ENCODE measurements at places on chromosomes 4 and X. TPM values are rescaled to one million over a fixed set of nuclear protein-coding genes. Genes with fewer than 3 reads are reported as not detected.

GRCh38 chr4:89618151-89618550 is 218.8 kb downstream of the SNCA start:
- no peak for DNase-seq

The CYBB gene
- 16.4 TPM for total RNA-seq

DNA sequence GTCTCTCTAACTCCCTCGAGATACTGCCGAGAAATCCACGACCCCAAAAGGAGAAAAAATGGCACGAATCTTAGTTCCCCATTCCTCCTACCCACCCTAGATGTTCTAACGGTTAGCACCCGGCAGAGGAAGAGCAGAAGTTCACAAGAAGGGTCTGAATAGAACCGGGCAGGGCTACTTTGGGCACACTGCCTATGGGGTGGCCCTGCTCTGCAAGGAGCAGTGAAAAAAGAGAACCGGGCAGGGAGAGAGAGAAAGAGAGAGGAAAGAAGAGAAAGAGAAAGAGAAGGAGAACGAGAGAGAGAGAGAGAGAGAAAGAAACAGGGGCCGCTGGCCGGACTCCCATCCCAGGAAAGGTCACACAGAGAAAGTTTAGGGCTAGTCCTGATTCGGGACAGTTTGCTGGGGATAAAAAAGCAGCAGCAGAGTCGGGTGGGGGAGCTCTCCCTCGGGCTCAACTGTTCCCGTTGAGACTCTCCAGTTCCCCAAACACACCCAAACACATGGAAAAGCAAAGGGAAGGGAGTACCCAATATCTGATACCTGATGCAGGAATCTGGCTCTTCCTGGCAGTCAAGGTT is 468 bp downstream of the GLA start:
- DNase-seq, result no peak

The SPATA18 gene
- total RNA-seq, result 1.2 TPM

DNA sequence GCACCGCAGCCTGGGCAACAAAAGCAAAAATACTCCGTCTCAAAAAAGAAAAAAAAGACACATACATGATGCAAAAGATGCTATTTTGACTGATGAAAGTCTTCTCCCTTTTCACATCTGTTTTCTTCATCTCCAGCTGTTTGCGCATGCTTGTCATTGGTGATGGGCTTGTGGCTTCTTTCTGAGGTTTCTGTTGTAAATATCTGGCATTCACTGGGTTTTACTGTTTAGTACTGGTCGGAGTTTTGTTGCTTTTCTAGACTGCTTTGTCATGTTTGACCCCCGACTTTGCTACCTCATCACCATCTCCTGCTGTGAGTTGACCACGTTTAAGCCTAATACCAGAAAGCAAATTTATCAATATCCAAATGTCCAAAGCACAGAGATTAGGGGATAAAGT is 34.4 kb downstream of the PTCHD1 start:
- DNase-seq, result no peak

- no peak for DNase-seq
These were observed 154.2 kb upstream of the TBL1X start for GRCh38 chrX:9310616-9311015.

GRCh38 chr4:25028851-25029250 is 1.9 kb downstream of the LGI2 start:
- DNase-seq, result no peak

The CITED1 gene
- 3.0 TPM for total RNA-seq

The FAM184B gene
- total RNA-seq, result 3.6 TPM

GRCh38 chrX:17535229-17535628 is 160.2 kb downstream of the NHS start:
- no peak for DNase-seq

DNA sequence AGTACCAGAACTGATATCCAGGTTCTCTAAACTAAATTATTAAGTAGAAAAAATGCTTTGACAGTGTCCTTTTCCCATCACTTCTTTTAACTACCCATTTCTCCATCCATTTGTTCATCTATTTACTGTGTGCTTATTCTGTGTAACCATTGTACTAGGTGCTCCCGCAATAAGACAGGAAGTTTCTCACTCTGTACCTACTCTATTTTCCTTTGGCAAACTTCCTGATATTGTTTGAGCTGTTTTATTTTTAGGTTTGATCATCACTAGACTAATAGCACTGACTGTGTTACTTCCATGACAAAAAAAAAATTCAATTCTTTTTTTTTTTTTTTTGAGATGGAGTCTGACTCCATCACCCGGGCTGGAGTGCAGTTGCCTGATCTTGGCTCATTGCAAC is 102.5 kb upstream of the CASK start:
- no peak for DNase-seq

The XKRX gene
- 0.16 TPM for total RNA-seq

GRCh38 chr4:118772081-118772766 is 63.7 kb downstream of the SEC24D start:
- DNase-seq, result no peak

- DNase-seq, result no peak
These were observed 84.1 kb downstream of the DGKK start for GRCh38 chrX:50386520-50386919.

The GPAT3 gene
- total RNA-seq, result not detected

DNA sequence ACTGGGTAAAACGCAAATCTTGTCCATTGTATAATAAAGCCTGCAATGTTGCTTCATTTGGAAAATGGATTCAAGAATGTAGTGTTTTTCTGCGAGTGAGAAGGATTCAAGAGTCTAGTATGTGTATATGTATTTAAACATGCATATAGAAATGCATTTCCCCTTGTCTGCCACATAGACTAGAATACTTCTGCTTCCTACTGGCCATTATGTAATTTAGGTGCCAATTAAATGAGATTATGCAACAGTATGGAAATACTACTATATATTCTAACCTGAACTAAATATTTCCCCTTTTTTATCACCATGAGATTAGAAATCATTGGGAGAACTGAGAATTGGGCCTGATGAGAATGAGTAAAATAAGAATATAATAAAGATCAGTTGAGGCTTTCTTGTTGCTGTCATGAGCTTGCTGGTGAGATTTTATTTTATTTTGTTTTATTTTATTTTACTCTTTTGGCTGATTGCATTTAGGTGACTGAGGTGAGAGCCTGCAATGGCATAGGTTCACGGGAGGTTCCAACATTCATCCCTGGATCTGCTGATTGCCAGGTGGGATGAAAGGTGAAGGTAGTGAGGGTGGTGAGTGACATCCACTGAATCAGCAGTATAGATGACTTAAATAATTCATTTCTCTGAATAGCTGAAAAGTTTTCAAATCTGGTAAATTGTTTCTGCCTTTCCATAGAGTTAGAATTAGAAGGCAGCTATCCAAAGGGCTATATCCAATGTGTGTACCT is 95.6 kb upstream of the SLC4A4 start:
- no peak for DNase-seq

GRCh38 chr4:174919886-174920423 is 1.8 kb downstream of the ADAM29 start:
- DNase-seq, result no peak

- DNase-seq, result no peak
These were observed 116.0 kb downstream of the APBB2 start for GRCh38 chr4:41098093-41099048.

- DNase-seq, result no peak
These were observed 283.9 kb downstream of the UNC5C start for GRCh38 chr4:95264843-95265242.

DNA sequence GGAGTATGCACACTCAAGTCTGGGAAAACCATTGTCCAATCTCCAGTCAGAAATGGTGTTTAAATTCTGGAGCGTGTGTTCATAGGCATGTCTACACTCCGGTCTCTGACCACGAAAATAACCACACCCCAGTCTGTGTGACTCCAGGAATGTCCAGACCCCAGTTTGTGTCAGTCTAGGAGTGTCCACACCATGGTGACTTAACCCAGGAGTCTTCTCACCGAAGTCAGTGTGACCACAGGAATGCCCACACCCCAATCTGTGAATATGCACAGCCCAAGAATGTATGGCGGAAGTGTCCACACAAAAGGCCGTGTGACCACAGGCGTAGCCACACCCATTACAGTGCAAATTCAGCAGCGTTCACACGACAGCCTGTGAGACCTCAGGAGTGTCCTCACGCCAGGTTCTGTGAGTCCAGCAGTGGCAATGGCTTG is 11.4 kb downstream of the FTSJ1 start:
- no peak for DNase-seq

GRCh38 chr4:184732126-184732525 is 1.8 kb downstream of the CENPU start:
- no peak for DNase-seq

DNA sequence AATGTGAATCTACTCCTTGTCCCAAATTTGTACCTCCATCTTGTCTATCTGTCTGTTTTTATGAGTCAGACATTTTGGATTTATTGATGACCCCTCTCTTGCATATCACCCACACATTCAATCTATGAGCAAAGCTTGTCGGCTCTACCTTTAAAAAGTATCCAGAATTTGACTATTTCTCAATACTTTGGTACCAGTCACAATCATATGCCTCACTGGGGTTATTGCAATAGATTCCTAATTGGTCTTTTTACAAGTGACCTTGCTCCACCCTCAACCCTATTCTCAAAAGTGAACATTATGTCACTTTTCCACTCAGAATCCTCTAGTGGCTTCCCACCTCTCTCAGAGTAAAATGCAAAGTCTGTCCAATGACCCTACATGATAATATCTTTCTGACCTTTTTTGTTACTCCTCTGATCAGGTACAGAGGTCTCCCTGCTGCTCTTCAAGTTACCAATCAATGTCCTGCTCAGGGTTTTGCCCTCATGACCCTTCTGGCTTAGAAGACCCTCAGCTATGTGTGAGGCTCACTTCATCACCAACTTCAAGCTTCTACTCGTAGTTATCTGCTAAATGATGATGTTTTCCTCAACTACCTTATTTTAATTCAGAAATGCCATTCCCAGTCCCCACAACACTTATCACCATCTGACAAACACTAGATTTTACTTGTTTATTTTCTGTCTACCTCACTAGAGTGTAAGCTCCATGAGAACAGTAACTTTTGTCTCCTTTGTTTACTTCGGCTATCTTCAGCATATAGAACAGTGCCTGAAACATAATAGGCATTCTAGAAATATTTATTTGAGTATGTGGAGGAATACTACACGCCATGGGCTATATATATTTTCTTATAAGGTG is 22.4 kb downstream of the AFP start:
- DNase-seq, result no peak

GRCh38 chrX:17798921-17799320 is 61.6 kb downstream of the SCML1 start:
- DNase-seq, result no peak

DNA sequence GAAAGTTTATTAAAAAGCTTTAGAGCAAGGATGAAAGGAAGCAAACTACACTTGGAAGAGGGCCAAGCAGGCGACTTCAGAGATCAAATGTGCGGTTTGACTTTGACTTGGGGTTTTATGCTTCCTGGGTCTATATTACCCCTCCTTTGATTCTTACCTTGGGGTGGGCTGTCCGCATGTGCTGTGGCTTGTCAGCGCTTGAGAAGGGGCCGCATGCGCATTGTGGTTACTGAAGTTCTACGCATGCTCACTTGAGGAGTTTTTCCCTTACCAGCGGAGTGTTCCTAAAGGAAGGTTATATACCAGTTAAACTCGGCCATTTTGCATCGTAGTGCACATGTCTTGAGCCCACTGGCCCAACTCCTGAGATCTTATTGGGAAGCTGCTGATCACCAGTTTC is 9.9 kb downstream of the ZNF157 start:
- no peak for DNase-seq

The FHDC1 gene
- total RNA-seq, result 3.3 TPM

The RHOXF2 gene
- total RNA-seq, result not detected

GRCh38 chr4:183107891-183108459 is 8.9 kb downstream of the WWC2 start:
- no peak for DNase-seq

The NEUROG2 gene
- total RNA-seq, result 10.1 TPM

- DNase-seq, result no peak
These were observed 89.9 kb downstream of the EFHC2 start for GRCh38 chrX:44253575-44253942.
